ENCODE measurements at places on chromosomes 11 and 22.

DNA sequence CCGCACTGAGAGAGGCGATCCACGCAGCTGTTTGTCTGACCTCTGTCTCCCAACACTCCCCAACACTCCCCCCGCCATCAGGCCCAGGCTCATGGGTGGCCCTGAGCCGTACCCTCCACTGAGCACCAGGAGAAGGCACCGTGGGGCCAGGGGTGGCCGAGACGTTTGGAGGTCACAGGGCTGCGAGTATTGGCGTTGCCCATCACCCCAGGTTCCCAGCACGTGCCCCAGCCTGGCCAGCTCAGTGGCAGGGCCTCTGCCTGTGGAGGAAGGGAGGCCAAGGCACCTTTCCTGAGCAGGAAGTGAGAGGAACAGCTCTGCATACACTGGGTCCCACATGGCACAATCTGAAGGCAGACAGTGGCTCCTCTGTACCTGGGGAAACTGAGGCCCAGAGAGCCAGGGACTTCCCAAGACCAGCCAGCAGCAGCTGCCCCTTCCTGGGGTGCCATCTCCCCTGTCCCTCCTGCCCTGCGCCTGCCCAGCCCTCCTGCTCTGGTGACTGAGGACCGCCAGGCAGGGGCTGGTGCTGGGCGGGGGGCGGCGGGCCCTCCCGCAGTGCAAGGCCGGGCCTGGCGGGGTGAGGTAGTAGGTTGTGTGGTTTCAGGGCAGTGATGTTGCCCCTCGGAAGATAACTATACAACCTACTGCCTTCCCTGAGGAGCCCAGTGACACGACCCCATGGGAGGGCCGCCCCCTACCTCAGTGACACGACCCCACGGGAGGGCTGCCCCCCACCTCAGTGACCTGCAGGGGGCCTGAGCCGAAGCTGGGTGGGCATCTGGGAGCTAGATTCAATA is 37.0 kb upstream of the PPARA start:
- no peak for DNase-seq

- no peak for DNase-seq
Measured at GRCh38 chr11:21475276-21475675, 717.6 kb upstream of the ANO5 start.

- no peak for DNase-seq
Measured at GRCh38 chr11:110329445-110329844, 33.0 kb upstream of the RDX start.

- no peak for DNase-seq
Measured at GRCh38 chr11:94925422-94926270, 47.7 kb downstream of the CWC15 start.
